GOT3 (cell line): ENCODE measurements at places on chromosomes 7 and 10.

DNA sequence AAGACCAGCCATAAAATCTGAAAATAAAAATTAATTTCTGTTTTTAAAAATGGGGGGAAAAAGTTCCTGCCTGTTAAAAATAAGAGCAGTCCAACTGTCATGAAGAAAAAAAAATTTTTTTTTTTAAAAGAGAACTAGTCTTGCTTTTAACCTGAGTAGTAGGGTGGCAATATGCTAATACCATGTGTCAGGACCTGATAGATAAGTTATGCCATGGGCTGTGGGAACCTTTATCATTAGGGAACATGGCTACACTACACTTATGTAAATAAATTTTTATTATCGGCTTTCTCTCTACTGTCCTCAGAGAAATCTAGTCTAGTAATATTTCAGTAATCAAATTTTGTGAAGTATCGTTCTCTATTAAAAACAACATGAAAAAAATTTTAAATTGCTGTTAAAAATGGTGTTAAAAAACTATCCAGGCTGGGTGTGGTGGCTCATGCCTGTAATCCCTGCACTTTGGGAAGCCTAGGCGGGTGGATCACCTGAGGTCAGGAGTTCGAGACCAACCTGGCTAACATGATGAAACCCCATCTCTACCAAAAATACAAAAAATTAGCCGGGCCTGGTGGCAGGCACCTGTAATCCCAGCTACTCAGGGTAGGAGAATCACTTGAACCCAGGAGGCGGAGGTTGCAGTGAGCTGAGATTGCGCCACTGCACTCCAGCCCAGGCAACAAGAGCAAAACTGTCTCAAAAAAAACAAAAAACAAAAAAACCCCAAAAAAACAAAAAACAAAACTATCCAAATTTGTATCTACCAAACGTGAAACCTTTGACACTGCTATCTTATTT lies 20.7 kb downstream of the NT5C3A start:
- no peak for DNase-seq

GRCh38 chr7:97407106-97407505 lies 289.6 kb downstream of the SDHAF3 start:
- no peak for DNase-seq

DNA sequence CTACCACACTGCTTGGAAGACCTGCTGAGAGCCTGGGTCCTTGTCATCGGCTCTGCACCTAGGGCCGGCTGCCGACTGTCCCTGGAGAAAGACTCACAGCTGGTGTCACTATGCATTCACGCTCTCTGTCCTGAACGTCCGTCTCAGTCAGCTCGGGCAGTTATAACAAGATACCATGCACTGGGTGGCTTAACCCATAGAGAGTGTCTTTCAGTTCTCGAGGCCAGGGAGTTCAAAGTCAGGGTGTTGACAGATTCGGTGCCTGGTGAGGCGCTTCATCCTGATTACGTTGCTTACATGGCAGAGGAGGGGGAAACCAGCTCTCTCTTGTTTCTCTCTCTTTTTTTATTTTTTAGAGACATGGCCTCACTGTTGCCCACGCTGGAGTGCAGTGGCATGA lies 91.1 kb downstream of the SPDYE5 start:
- DNase-seq: no peak

DNA sequence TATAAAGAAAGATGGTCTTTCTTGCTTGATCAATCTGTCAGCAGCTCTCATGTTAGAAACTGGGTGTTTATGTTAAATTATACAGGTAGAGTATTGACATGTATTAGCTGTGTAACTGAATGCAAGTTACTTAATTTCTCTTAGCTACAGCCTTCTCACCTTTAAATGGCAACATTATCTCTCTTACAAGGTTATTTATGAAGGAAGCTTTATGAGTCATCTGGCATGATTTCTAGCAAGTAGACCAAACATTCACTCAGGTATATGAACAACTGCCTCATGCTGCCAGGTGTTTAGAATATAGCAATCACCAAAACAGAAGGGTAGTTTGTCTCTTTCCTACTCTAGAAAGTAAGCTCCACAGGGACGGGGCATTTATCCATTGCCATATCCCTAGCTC lies 8.5 kb downstream of the ARL4A start:
- DNase-seq: no peak
